ENCODE measurements at places on chromosomes 3 and 15.

GRCh38 chr15:58552505-58553364 lies 120.9 kb downstream of the LIPC start:
- no peak for DNase-seq

- DNase-seq: no peak
Measured at GRCh38 chr15:43911235-43911781, 84.5 kb downstream of the WDR76 start.

DNA sequence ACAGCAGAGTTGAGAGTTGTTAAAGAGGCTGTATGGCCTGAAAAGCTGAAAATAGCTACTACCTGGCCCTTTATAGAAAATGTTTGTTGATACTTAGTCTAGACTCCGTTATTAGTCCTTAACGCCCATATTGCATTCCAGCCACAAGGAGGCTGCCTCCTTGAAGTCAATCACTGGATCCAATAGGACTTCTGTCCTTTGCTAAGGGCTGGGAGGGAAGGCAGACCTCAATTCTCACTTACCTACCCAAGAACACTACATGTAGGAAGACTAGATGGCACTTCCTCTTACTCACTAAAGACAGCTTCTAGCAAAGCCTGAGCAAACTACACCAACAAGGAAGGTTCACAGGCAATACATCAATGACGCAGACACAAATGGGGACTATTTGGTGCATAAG lies 139.5 kb upstream of the HACD2 start:
- no peak for DNase-seq

DNA sequence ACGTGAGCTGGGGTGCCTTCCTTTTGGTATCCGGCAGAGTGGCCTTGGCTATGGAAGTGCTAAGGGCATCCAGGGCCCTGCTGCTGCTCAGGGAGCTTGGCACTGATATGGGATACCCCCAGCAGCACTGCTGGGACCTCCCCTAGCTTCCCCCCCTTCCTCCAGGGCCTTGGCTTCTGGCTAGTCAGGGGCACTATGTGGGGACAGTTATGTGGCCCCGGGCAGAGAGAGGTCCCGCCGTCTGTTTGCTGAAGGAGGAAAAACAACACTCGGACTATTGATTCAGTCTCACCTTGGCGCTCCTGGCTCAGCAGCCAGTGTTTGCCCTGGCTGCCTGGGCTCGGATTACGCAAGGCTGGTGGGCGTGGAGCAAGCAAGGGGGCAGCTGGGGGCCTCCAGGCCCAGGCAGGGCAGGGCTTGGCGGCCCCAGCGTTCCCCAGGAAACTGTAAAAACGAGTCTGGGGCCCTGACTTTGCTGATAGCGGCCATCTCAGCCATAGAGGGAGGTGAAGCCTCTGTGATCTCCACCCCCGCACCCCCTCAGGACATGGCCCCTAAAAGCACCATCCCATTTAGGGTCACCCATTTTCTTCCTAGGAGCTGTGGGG lies 5.7 kb downstream of the FURIN start:
- DNase-seq: no peak

DNA sequence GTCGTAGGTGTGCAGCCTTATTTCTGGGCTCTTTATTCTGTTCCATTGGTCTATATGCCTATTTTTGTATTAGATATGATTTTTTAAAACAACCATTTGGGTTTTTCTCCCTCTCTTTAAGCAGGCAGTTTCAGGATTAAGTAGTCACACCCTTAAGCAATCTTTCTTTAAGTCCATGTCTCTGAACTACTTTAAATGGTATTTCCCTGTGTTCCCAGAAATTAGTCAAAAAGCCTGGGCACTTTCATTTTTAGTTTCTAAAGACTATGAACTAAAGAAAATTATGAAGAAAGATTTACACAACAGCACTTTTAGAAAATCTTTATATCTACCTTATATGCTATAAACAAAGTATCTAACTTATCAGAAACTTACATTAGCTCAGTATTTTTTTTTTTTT lies 110.3 kb downstream of the FAIM start:
- DNase-seq: no peak

GRCh38 chr15:57782731-57783130 lies 76.2 kb downstream of the POLR2M start:
- no peak for DNase-seq

GRCh38 chr3:71103430-71103921 lies 480.1 kb downstream of the FOXP1 start:
- no peak for DNase-seq

- DNase-seq: no peak
Measured at GRCh38 chr15:58699769-58700168, 49.7 kb downstream of the ADAM10 start.

- no peak for DNase-seq
Measured at GRCh38 chr15:52717481-52717880, 38.3 kb upstream of the ATOSA start.

DNA sequence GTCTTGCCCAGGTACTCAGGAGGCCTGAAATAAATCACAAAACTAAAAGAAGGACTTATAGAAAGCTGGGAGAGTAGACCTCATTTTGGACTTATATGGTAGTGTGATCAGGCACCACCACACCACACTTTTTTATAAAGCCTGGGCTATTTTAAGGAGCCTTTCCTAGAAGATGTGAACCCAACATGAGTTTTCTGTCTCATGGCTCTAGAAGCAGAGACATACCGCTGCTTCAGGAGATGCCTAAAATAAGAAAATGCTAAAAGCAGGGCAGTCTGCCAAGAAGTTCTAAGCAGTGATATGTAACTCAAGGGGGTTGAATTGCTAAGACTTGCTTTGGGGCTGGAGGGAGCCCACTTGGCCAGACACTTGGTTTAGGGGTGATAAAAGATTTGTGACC lies 49.6 kb downstream of the SUMF1 start:
- DNase-seq: no peak

GRCh38 chr3:10988991-10989484 lies 3.5 kb upstream of the SLC6A1 start:
- DNase-seq: no peak

- DNase-seq: no peak
Measured at GRCh38 chr15:39745415-39745814, 37.2 kb downstream of the FSIP1 start.

DNA sequence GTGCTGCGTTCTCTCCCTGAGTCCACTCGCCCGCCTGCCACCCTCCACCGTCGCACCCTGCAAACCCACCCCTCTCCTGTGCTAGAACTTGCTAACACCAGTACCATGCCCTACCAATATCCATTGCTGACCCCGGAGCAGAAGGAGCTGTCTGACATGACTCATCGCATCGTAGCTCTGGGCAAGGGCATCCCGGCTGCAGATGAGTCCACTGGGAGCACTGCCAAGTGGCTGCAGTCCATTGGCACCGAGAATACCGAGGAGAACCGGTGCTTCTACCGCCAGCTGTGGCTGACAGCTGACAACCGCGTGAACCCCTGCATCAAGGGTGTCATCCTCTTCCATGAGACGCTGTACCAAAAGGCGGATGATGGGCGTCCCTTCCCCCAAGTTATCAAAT lies 4.9 kb upstream of the ALAS1 start:
- DNase-seq: no peak

GRCh38 chr3:22244761-22245521 lies 493.9 kb upstream of the ZNF385D start:
- no peak for DNase-seq

All from stimulated activated CD8-positive, alpha-beta memory T cell treated with anti-CD3 and anti-CD28 coated beads, Interleukin-12 subunit alpha, Interleukin-12 subunit beta, amount 100 ng/mL, for 1 hour (primary cell).